ENCODE measurements at places on chromosomes 2 and 18. TPM values are rescaled to one million over a fixed set of nuclear protein-coding genes. Genes with fewer than 3 reads are reported as not detected.

ZSCAN30 gene
- 18.7 TPM for total RNA-seq

CABYR gene
- 1.1 TPM for total RNA-seq

IL36B gene
- total RNA-seq: not detected

CRIM1 gene
- 4.9 TPM for total RNA-seq

TUBA4B gene
- total RNA-seq: not detected

AGXT gene
- not detected for total RNA-seq

DNAH6 gene
- total RNA-seq: 0.53 TPM

AQP12A gene
- not detected for total RNA-seq

ALPI gene
- not detected for total RNA-seq

SNED1 gene
- total RNA-seq: 14.4 TPM

NLRC4 gene
- total RNA-seq: not detected

TMEM169 gene
- total RNA-seq: 3.0 TPM

CD8B2 gene
- 0.05 TPM for total RNA-seq

UPP2 gene
- not detected for total RNA-seq

LAMA1 gene
- not detected for total RNA-seq

SERPINB3 gene
- total RNA-seq: not detected

MOCOS gene
- total RNA-seq: 0.18 TPM

HOXD9 gene
- total RNA-seq: not detected

HOXD12 gene
- total RNA-seq: not detected

GPBAR1 gene
- total RNA-seq: 0.63 TPM

HNMT gene
- total RNA-seq: not detected

MDH1B gene
- not detected for total RNA-seq

OSR1 gene
- not detected for total RNA-seq

TCF7L1 gene
- not detected for total RNA-seq

MAPRE2 gene
- total RNA-seq: 46.4 TPM

OR6B2 gene
- total RNA-seq: not detected

All from activated naive CD4-positive, alpha-beta T cell treated with anti-CD3 and anti-CD28 coated beads, Interleukin-2, amount 10 ng/mL, durations not matched to agents 5 hours and 36 hours (primary cell).